GM20000 (cell line): ENCODE measurements at places on chromosomes 5 and 9.

DNA sequence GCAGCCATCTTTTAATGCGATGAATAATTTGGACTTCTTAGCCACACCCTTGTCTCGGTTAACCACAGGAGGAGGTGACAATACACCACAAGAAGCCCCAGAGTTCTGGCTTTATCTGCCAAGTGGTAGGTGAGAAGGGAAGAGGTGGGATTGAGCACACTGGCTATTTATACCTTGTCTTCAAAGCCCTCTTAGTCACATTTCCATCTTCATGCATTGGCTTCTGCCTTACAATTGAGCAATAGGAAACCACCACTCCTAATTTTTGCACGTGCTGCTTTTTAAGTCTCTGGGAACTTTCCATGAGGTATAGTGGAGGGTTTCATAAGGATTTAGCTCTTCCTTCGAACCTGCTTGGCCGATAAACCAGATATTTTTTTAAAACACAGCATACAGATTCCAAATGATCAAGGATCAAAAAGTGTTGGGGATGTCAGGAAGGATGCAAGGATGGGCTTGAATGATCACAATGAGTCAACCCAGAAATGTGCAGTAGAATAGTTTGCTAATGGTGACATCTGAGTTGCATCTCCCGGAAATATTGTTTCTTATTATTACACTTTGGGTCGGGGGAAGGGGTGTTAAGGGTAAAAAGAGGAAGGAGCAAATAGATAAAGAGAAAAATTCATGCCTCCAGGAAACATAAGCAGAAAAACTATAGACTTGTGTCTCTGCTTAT, 25.5 kb downstream of the PLAC8L1 start:
- no peak for DNase-seq

DNA sequence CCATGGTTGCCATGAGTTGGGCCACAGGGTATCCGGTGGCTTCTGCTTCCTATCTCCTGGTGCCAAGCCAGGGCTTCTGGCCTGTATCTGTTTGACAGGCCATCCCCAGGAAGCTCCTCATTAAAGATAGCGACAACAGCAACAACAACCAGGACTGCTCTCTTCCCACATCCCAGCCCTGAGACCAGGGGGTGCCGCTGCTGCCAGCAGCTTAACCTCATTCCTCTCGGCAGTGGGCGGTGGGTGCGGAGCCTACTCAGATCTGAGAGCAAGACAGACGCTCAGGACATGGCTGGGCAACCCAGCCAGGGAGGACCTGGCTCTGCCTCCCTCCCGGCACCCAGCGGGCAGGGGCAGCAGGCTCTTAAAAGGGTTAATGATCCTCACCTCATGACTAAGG, 98.3 kb downstream of the PSD2 start:
- no peak for DNase-seq

- DNase-seq, result no peak
Measured at GRCh38 chr9:13719446-13719845, 440.0 kb upstream of the MPDZ start.

DNA sequence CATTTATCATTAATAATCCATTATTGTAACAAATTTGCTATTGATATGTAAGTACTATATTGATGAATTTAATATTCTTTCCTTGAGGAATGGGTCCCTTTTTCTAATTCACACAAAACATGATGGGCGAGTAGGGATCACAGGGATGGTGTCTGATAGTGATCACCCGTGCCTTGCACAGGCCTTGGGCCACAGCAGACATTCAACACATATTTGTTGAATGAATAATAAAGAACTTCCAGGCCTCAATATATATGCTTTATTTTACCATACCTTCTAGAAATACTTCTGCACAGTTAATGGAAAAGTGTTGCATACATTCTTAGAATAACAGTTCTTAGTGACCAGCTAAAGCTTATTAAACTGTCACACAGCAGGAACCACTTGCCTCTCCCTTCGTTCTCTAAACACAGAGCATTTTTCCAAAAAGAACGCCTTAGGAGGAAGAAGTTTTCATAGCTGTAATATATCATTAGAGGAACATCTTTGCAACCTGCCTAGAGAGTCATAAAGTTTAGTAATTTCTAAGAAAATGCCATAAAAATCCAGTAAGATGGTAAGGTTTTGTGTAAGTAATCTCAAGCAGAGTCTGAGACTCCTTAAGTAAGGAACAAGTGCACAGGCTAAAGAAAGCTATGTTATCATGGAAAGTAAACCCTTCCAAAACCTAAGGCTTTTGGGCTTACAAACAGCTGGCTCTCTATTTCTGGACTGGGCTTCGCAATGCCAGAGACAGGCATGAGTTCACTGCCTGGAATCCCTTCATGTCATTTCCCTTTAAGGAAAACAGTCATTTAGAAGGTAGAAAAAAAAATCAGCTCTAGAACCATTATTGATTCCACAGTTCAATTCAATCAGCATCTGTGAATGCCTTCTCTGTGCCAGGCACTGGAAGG, 17.7 kb downstream of the TTLL11 start:
- DNase-seq, result no peak

DNA sequence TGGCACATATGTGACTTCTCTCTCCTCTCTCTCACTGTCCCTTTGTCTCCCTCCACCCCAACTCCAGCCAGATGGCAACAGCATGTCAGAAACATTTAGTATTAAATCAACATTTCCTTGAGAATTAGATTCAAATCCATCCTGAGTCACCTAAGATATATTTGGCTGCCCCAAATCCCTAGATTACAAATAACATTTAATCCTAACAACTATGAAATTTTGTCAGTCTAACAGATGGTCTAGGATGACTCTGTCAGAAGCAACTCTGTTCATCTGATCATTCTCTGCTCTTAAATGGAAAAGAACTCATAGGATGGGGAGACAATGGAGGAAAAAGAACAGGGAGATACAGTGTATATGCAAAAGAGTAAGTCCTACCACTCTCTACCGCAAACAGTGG, 201.2 kb downstream of the TSSK1B start:
- DNase-seq, result no peak

- DNase-seq, result no peak
Measured at GRCh38 chr9:118882684-118883083, 486.6 kb downstream of the BRINP1 start.

DNA sequence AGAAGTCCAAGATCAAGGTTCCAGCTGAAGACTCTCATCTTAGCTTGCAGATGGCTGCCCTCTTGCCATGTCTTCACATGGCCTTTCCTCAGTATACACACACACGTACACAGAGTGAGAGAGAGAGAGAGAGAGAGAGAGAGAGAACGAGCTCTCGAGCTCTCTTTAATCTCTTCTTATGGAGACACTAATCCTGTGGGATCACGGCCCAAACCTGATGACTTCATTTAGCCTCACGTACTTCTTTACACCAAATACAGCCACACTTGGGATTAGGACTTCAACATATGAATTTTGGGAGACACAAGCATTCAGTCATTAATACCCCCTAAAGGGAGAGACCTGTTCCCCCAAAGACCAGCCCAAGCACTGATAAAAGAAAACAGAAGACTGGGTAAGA, 42.8 kb downstream of the SIL1 start:
- no peak for DNase-seq

DNA sequence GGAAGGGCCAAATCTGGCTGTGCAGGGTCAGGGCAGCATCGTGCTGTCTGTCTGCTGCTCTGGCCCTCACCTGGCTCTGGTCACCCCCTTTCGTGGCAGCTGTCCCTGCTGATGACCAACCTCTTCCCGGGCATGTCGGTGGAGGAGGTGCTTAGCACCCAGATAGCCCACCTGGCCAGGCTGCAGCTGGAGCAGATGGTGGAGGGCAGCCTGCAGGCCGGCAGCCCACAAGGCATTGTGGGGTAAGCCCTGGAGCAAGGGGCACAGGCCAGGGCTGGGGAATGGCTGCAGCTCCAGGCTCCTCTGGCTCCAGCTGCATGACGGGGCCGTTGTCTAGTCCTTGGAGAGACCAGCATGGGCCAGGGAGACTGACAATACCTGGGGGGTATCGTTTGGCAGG, 8.2 kb downstream of the TOR2A start:
- no peak for DNase-seq

DNA sequence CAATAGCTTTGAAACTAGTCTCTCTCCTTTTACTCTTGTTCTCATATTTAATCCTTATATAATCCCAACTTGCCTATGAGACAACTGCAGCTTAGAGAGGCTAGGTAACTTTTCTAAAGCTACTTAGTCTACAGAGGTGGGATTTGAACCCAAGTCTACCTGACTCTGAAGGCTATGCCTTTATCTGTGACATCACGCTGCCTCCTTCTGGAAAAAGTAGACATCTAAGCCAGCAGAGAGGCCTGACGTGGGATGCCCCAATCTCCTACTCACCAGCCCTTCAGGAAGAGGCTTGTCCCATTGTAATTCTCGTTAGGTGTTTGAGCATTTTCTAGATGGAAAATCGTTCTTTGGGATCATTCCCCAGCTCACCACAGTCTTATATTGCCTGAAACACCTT, 167.5 kb downstream of the HSPA4 start:
- no peak for DNase-seq

- DNase-seq, result no peak
Measured at GRCh38 chr5:13246053-13246452, 698.4 kb downstream of the DNAH5 start.

- DNase-seq, result no peak
Measured at GRCh38 chr5:71693828-71694427, 25.1 kb upstream of the CARTPT start.

DNA sequence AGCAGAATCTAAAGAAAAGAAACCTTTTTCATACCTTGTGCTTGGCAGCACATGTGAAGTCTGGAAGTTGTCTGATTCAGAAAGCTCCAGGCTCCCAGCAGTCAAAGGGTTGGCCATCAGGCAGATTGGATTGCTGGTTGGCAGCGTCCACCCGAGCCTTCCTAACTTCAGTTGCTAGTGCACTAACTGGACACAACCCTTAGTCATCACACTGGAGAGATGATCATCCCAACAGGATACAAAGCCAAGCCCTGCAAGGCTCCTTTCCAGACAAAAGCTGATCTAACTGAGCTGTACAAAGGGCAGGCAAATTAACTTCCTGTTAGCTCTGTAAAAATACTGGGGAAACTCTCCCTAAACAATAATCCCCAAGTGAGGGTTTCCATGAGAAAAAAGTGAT, 185.6 kb downstream of the SNX18 start:
- no peak for DNase-seq

- DNase-seq, result no peak
Measured at GRCh38 chr5:91867799-91868198, 484.7 kb upstream of the ARRDC3 start.
